Mesenteric fat pad (tissue), 1 donor: ENCODE measurements at places on chromosomes 2 and 18. TPM values are rescaled to one million over a fixed set of nuclear protein-coding genes. Genes with fewer than 3 reads are reported as not detected.

LRATD1 gene
- 0.67 TPM for total RNA-seq

FARSB gene
- total RNA-seq, result 25.5 TPM

EFR3B gene
- total RNA-seq, result 2.0 TPM

SETBP1 gene
- total RNA-seq, result 21.6 TPM

MYOM1 gene
- 3.9 TPM for total RNA-seq

COL4A4 gene
- total RNA-seq, result 0.45 TPM

SLC23A3 gene
- total RNA-seq, result 0.93 TPM

LRRTM1 gene
- total RNA-seq, result not detected

PARD3B gene
- 29.4 TPM for total RNA-seq

PROC gene
- not detected for total RNA-seq

TEKT4 gene
- 0.22 TPM for total RNA-seq

UGT1A6 gene
- total RNA-seq, result not detected

CELF4 gene
- total RNA-seq, result 0.39 TPM

ICOS gene
- total RNA-seq, result 0.22 TPM

ERICH2 gene
- total RNA-seq, result not detected

VIT gene
- total RNA-seq, result 5.0 TPM

ABCG5 gene
- total RNA-seq, result not detected

CPLX4 gene
- total RNA-seq, result not detected

GPR35 gene
- total RNA-seq, result 1.9 TPM

ALPG gene
- not detected for total RNA-seq

RAB6C gene
- total RNA-seq, result not detected

DPYSL5 gene
- total RNA-seq, result not detected

KIF5C gene
- total RNA-seq, result 0.84 TPM

SLC4A5 gene
- total RNA-seq, result 2.0 TPM

TSPYL6 gene
- not detected for total RNA-seq

RND3 gene
- total RNA-seq, result 225 TPM

FHL2 gene
- 36.3 TPM for total RNA-seq

HIBCH gene
- 39.3 TPM for total RNA-seq

ABCB11 gene
- 0.06 TPM for total RNA-seq

GPR39 gene
- 1.3 TPM for total RNA-seq

MEP1B gene
- total RNA-seq, result 0.42 TPM
